Epithelial cell of prostate (primary cell): ENCODE measurements at places on chromosomes 12 and 14.

- no peak for DNase-seq
Observed at GRCh38 chr14:45698462-45699134, 445.6 kb upstream of the MIS18BP1 start.

GRCh38 chr14:39666386-39666785 lies 234.2 kb upstream of the FBXO33 start:
- no peak for DNase-seq

- DNase-seq = no peak
Observed at GRCh38 chr12:110677982-110678381, 10.9 kb downstream of the HVCN1 start.

DNA sequence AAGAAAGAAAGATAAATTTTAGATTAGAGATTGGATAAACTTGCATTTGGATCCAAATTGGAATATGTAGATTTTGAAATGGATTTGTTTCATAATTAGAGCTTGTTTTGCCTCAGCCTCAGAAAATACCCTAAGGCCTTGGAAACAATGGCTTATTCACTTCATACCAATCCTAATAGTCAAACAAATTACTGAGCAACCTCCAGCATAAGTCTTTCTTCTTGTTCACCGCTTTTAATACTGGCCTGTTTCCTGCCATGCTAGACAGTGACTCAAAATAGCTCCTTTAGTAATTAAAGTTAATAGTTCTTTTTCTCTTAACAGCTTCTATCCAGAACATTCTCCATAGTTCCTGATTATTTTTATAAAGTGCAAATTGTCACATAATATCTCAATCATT lies 110.9 kb upstream of the DNM1L start:
- peak; percentile 81 for DNase-seq

DNA sequence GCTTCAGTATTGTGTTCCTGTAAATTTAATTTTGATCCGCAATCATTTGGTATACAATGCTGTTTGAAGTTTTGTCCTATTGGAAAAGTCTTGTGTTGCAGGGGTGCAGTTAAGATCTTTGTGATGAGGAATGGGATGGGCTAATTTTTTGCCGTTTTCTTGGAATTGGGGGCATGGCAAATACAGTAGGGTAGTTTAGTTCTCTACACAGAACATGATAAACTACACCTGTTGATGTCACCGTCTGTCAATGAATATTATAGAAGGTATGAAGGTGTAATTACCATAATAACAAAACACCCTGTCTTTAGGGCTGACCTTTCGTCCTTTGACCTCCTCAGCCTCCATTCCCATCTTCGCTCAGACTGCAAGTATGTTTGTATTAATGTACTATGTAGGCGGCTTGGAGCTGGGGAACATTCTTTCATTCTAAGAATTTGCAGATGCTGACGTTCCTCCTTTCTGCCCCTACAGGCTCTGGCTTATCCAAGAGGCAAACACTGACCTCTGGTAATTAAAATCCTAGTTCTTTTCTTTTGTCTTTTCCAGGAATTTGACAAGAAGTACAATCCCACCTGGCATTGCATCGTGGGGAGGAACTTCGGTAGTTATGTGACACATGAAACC lies 1.7 kb downstream of the DYNLL1 start:
- DNase-seq = no peak

- DNase-seq = peak; percentile 8
Observed at GRCh38 chr14:85122690-85123089, 407.3 kb upstream of the FLRT2 start.
